ENCODE measurements at places on chromosomes 3 and 15.

GRCh38 chr3:21599890-21600289 lies 151.1 kb downstream of the ZNF385D start:
- no peak for DNase-seq

- DNase-seq: no peak
Measured at GRCh38 chr15:85905751-85906450, 111.2 kb upstream of the KLHL25 start.

GRCh38 chr3:107870096-107870495 lies 220.7 kb downstream of the CD47 start:
- DNase-seq: no peak

GRCh38 chr15:60052796-60053195 lies 48.7 kb downstream of the FOXB1 start:
- DNase-seq: no peak

DNA sequence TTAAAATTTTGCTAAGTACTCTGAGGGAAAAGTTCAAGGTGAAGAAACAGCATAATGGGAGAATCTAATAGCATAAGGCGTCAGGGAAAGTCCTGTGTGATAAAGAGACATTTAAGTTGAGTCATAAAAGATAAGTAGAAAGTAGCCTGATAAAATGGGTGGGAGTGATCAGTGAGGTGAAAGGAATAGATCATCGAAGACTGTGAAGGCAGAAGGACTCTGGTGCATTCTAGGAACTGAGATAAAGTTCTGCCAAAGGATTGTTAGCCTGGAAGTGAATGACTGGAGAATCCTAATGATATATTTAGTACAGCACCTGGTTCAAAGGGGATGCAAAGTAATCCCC lies 149.9 kb downstream of the CFAP20DC start:
- DNase-seq: no peak

GRCh38 chr3:42216302-42216701 lies 49.7 kb downstream of the CCK start:
- DNase-seq: no peak

DNA sequence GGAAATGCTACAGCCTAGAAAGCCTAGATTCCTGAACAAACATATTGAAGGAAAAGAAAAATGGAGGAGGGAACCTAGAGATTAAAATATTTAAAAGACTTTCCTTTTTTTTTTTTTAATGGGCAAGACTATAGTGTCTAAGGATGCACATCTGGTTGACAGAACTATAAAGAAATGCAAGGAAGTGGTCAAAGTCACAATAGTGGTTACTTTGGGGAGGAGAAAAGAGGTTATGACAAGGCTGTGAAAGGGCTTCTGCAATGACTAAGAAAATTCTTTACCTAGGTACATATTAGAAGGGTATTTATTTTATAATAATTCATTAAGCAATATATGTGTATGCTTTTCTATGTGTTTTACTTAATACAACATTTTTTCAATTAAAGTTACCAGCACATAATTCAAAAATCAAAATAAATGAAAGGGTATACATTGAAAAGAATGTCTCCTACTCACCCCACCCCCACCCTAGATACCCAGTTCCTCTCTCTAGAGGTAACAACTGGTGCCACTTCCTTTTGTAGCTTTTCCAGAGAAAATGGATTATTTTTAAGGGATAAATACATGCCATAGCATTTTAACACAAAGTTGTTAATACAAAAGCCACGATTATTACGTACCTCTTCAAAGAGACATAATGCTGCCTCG lies 70.1 kb downstream of the HERC1 start:
- DNase-seq: peak; percentile 53

DNA sequence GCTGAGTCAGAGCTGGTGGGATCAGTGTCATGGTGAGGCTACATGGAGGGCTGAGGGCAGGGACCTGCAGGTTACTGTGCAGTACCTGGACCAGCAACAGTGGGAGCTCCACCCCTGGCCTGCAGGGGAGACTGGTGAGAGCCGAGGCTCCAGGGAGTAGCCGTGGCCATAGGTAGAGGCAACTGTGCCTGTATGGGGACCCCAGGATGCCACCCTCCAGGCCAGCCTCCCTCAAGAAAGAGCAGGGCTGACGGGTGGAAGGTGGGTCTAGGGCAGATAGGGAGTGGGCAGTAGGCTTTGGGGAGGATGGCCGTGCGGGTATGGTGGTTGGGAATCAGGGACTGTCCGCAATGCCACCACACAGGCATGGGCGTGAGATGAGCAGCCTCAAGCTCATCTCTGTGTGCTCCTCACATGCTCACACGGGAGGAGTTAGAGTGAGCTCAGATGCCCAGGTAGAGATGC lies 35.5 kb downstream of the FBLN2 start:
- no peak for DNase-seq

- DNase-seq: no peak
Measured at GRCh38 chr3:141793476-141794260, 30.5 kb downstream of the GRK7 start.

- no peak for DNase-seq
Measured at GRCh38 chr15:25711164-25711563, 152.0 kb downstream of the ATP10A start.

GRCh38 chr3:62183969-62184368 lies 189.4 kb downstream of the FEZF2 start:
- DNase-seq: no peak

DNA sequence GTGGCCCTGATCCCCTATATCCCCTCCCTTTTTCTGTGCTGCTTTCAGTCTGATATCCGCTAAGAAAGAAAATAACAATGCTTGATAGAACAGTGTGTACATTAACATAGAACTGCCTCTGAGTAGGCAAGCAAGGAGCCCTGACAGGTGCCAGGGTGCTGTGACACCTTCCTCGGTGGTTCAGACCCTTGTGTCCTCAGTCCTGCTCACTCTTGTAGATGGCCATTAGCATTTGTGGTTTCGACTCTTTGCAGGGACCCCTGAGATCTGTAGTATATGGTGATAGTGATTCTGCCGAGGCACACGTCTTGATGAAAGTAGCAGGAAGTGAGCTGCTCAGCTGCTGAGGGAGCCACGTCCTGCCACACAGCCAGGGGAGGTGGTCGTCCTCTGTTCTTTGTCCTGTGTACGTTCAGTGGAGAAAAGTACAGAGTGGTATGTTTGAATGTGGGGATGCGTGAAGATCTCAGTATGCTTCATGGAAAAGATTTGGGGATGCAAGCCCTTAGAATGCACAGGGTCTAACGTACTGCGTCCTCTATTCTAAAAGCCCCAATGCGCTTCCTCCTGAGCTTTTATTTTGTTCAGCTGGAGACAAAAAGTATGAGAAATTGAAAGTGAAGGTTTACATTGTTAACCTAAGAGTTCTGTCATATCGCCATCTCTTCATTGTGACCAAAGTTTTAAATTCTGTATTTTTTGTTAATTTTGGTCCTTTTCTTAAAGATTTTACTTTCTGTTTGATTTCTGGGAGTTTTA lies 35.4 kb downstream of the PXYLP1 start:
- DNase-seq: no peak

- DNase-seq: no peak
Measured at GRCh38 chr3:47482366-47482765, 6.6 kb upstream of the SCAP start.

DNA sequence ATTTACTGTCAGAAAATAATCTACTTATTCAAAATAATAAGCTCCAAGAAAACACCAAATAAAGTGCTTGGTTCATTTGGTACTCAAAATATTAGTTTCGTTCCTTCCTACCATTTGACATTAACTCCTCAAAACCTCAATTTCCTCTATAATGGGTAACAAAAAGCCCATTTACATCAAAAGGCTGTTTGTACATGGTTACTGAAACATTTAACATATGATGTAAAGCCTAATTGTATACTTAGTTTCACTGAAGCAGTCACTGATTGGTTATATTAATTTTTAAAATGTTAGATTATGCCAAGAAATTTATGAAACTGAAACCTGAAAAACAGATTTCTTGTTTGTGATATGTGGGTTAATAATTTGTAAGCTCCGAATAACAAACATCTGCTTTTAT lies 14.7 kb downstream of the XRN1 start:
- no peak for DNase-seq

DNA sequence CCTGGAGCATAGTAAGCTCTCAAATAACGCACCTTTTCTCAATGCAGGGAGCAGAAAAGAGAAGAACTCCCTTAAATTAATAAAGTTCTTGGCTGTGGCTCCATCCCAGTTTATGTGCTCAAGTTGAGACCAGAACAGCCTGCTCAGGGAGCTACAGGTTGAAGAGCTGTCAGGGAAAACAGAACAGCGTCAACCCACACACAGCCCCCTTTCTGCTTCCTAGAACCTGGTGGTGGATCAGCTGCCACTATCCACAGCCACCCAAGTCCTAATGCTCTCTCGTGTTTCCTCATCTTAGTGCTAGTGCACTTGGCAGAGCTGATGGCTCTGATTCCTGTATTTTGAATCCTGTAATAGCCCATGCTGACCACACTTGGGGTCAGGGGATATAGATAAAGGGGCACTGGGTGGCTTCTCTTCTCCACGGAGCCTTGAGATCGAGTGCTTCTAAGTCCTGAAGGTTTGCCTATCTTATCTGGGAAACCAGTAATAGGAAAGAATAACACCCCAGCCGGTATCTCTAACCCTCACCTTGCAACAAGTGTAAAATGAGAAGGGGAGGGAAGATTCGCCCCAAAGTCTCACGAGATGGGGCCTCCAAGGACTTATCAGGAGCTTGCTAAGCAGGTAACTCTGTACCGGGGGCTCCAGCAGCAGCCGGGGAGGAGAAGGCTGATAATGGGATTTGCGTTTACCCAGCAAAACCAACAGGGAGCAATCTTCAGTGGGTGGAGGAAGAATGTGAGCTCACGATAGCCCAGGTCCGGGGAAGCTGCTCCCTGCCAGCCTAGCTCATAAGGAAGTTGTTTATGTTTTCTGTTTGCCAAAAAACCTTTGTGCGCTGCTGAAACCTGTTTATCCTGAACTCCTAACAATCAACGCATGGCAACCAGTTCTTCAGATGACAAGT lies 136.2 kb upstream of the ICE2 start:
- DNase-seq: no peak

GRCh38 chr15:64341961-64342360 lies 14.0 kb downstream of the CSNK1G1 start:
- DNase-seq: no peak

- DNase-seq: peak; percentile 54
Measured at GRCh38 chr3:72816862-72817355, 31.3 kb downstream of the SHQ1 start.

DNA sequence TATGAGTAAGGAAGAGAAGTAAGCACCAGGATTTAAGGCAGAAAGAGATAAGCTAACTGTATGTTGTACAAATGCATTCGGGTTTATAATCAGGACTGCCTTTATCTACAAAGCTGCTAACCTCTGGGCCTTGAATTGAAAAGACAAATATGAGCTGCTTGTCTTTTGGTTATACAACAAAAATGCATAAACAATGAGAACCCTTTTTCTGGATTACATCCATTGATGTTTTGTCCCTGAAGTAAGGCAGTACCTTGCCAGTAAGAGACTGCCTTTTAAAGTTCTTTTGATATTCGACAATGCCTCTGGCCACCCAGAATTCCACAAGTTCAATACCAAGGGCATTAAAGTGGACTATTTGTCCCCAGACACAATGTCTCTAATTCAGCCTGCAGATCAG lies 280.7 kb downstream of the ZNF621 start:
- DNase-seq: no peak

DNA sequence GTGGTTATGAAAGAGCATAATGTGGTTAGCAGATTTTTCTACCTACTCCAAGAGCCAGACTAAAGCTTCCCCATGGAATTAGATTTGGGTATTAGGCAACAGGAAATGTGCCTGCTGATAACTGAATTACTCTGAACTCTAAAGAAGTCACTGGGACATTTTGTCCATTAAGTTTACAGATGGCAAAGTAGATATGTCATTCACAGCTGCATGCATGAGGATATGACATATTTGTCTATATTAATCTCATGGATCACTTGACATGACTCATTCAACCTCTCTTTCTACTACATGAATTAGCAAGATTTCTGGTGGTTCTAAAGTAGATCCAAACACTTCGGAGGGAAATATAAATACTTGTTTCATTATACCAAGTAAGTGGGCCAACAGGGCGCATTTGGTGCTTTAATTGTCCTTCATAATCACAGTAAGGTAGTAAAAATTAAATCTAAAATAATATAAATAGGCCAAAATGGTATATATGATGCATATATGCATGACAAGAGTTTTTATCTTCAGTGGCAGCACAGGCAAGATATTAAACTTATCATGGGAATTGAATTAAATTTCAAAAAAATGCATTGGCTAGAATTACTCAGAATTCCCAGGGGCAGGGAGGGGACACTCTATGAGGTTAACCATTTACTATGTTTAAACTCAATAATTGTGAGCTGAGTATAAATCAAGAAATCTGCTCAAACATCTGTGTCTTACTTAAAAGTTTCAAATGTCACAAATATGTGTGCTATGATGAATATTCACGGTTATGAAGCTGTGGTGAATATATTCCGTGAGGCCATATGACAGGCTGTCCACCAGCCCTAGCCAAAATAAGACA lies 365.3 kb upstream of the KCNMB2 start:
- DNase-seq: peak; percentile 96

DNA sequence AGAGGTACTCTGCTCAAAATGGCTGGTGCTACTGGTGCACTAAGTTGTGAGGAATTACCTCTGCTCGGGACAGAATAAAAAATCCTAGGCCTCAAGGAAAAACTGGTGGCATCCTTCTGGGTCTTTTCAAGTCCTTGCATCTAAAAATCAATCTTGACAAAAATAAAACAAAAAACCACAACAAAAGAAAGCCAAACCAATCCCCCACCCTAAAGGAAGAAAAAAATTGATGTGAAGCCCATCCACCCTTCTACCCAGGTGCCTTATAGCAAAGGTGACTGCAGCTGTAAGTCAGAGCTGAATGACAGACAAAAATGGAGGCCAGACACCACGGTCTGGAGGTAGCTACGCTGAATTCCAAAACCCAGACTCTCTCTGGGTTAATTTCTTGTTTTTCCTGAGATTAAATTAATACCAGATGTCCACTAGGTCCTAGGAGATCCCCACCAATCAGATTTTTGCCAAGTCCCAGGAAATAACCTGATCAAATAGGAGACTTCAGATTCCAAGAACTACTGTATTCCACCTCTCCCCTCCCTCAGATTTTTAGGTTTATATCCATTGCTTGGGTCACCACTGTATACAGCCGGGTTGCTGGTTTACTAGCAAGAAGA lies 33.5 kb downstream of the ABCC5 start:
- peak; percentile 54 for DNase-seq
